ENCODE measurements at places on chromosomes 5 and 9.

GRCh38 chr9:111659691-111660090, 1.7 kb upstream of the GNG10 start:
- no peak for DNase-seq

GRCh38 chr5:118236108-118236849, 752.1 kb downstream of the DTWD2 start:
- DNase-seq = no peak

- no peak for DNase-seq
Measured at GRCh38 chr5:124199893-124200292, 546.5 kb downstream of the ZNF608 start.

- no peak for DNase-seq
Measured at GRCh38 chr5:3218916-3219650, 376.5 kb upstream of the IRX1 start.

DNA sequence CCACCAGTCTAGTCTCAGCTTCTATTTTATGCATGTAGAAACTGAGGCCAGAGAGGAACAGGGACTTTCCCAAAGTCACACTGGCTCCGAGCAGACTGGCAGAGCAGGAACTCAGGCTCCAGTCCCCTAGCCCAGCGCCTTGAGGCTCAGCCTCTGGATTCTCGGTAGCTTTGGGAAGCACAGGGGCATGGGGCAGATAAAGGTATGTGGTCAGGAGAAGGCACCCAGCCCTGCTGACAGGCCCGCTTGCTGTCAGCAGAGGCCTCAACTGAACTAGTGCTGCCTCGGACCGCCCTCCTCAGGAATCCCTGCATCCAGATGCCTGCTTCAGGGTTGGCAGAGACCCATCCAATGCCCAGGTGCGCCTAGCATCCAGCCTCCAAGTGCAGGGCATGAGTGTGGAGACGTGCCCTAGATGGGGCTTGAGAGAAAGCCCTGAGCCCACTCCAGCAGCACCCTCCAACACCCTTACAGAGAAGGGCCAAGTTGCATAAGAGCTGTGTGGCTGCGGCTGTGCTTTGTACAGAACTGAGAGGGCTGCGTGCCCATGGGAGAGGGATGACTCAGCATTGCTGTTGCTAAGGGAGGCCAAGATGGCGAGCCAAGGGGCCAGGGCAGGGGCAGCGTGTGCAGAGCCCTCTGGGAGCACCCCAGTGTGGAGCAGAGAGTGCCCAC, 168.6 kb downstream of the MACROH2A1 start:
- peak; percentile 48 for DNase-seq

- no peak for DNase-seq
Measured at GRCh38 chr9:123341816-123342215, 14.2 kb upstream of the CRB2 start.

GRCh38 chr9:35683323-35683722, 6.4 kb downstream of the TPM2 start:
- DNase-seq = no peak

DNA sequence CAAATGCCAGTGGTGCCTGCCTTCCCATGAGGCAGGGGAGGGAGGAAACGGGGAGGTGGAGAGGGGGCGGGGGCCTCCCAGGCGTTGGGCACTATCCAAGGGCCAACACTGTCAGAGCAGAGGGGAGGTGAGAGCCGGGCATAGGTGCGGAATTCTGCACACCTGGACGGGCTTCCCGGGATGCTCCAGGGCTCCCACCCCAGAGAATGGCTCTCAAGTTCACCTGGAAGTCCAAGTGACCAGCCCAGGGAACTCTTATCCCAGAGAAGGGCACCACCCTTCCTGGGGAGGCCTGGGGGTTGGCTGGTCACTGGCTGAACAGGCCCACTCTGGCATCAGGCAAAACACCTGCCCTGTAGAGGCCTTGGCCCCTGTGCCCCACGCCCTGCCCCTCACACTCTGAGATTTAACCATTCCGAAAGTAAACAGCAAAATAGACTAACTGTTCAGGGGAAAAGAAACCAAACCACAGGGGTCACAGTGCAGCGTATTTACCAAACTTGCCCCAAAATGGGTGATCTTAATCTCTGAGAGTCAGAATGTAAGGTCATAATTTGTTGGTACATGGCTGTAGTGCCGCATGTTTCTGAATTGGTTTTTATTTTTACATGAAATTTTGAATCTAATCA, 2.7 kb downstream of the CSF2 start:
- no peak for DNase-seq

DNA sequence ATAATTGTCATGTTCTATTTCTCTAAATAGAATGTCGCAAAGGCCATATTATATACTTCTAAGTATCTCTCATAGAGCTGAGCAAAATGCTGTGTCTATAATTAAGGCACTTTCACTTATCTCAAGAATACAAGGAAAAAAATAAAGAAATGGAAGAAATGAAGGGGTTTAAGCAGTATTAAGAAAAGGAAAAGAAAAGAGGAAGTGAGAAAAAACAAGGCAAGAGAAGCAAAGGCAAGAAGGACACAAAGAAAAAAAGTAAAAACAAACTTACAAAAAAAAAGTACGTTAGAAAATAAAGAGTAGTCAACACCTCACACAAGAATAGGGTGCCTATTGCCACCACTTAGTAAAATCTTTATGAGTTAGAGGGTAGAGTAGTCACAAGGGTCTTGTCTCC, 506.2 kb downstream of the GABRG2 start:
- no peak for DNase-seq

DNA sequence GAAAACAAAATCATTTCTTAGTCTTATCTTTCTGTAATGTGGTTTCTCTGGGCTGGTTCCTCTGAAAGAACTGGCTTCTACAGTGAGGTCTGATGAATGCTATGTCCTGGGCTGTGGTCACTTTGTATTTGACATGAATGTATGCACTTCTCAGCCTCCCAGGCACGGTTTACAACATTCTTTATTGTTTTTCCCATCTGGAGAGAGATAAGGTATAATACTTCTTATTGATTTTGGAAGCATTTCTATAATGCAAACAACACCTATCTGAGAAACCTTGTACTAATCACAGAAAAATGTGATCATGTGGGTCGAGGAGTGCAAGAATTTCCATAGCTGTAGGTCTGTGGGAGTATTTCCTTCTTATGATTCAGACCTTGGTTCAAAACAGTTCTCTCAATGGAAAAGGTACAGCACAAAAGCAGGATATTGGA, 46.9 kb downstream of the ACTBL2 start:
- DNase-seq = peak; percentile 96

GRCh38 chr5:93545872-93546271, 35.1 kb downstream of the NR2F1-AS1 start:
- no peak for DNase-seq

- DNase-seq = peak; percentile 90
Measured at GRCh38 chr5:38329132-38329715, 70.9 kb downstream of the EGFLAM start.

GRCh38 chr5:5100635-5101034, 39.5 kb upstream of the ADAMTS16 start:
- no peak for DNase-seq

- DNase-seq = peak; percentile 27
Measured at GRCh38 chr9:109411798-109412352, 86.2 kb downstream of the PTPN3 start.

- DNase-seq = peak; percentile 29
Measured at GRCh38 chr9:38622288-38622674, 1.9 kb upstream of the ANKRD18A start.

DNA sequence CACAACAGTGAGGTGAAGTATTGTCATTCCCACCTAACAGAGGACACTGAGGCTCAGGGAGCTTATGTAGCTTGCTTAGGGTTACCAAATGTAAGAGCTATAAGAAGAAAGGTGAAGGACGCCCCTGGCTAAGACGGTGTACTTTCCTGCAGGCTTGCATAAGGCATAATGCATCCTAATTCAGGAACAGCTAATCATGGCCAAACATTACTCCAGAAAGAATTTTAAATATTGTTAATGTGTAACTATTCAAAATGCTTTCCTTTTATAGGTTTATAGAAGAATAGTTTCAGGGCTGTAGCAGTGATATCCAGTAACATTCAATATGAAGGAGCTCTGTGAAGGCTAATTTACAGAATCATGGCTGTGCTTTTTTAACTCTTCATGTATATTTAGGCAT, 479.1 kb downstream of the BNC2 start:
- peak; percentile 76 for DNase-seq

GRCh38 chr9:117696154-117696553, 8.0 kb upstream of the TLR4 start:
- peak; percentile 70 for DNase-seq

DNA sequence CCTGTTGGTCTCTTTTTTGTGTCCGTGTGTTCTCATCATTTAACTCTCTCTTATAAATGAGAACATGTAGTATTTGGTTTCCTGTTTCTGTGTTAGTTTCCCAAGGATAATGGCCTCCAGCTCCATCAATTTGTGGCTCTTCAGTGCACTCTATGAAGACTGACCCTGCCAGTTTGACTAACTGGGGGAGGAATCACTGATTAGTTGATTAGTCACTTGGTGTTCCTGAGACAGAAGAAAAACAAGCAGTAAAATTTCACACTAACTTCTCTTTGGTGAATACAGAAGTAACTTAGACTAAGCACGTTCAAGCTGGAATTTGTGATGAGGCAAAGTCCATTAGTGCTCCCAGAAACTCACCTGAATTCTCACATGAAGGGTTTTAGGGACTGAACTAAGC, 495.8 kb upstream of the RORB start:
- peak; percentile 58 for DNase-seq

DNA sequence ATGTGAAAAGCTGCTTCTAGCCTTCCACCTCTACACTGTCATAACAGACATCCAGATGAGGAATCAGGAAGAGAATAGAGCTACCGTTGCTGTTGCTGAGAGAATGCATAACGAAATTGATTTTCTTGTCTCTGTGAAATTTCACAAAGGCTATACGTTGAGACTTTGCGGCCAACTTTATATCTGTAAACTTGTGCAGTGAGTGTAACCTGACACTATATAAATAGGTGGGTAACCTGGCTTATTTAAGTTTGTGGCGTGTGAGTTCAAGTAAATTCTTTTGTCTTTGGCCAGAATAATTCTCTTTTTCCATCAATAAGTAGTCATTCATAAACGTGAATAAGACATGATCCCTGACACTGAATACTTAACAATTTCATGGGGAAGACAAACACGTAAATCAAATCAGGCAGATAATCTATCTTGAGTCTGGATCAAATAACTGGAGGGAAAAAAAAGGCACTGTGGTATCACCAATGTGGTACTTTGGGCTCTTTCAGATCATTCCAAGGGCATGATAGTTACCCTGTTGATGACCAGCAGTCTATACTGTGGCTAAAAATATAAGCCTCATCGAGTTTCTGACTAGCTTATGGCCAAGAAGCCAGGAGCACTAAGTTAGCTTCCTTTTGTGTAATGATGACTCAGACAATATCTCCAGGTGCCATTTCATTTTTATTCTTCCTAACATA, 98.2 kb upstream of the RASA1 start:
- DNase-seq = no peak

DNA sequence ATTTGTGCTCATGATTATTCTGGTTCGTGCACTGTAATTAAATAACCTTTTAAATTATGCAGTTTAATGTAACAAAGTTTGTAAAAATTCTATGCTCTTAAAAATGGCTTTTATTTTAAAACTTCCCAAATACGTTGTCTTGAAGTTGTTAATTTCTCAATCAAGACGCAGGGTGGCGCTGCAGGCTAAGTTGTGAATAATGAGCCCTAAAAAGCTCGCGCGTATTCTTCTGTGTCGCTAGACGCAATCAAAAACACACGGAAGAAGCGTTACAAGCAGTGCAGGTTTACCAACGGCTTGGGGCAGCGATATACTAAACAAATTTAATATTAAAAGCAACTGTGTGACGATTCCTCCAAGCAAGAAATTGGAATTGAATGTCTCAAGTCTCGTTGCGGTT, at the start of gene PCDHB4:
Gene PCDHB4 (plus strand): TSS at position 256 of the 400 bp plus-strand sequence. CDS start 181 bp downstream, outside the sequence.
- no peak for DNase-seq

DNA sequence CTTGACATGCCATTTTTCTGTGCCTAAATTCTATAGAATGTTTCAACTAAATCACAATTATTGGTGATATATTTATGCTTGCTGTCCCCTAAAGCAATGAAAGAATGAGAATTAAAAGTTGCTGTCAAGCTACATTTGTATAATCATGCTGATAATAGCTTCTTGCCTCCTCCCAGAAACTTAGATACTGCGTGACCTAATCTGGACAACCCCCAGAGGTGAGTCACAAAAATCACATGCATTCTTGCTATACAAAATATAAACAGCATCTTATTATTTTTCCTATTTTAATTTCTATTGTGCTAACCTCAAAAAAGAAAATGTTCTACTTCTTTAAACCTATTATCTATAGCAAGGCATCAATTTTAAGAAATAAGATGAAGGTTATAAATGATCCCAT, 995.8 kb upstream of the ACO1 start:
- DNase-seq = no peak

DNA sequence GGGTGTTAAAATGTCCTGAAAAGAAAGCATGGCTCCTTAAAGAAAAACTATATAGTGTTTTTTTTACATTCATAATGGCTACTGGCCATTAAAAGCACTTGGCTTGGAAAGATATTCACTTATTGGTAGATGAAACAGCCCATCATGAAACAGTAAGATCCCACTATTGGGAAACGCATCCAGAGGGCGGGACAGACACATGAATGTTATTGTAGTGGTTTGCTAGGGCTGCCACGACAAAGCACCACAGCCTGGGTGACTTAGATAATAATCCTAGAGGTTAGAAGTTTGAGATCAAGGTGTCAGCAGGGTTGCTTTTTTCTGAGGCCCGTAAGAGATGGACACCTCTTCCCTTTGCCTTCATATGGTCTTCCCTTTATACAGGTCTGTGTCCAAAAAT, 139.4 kb upstream of the ANKH start:
- DNase-seq = no peak

DNA sequence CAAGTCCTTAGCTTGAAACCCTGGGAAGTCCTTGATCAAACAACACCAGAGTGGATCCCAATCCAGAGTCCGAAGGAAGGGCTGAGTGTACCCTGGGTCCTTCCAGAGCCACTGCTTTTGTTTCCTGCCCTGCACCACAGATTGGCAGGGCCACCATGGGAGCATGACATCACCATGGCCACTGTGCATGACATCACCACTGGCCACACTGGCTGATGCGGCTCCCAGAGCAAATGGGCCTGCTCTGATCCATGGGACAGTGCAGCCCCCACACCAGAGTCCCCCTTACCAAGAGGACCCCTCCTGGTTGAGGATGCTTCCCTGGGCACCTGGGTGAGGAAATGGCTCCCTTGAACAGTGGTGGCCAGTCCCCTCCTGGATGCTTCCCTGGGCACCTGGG, 9.9 kb downstream of the SLC6A3 start:
- no peak for DNase-seq

DNA sequence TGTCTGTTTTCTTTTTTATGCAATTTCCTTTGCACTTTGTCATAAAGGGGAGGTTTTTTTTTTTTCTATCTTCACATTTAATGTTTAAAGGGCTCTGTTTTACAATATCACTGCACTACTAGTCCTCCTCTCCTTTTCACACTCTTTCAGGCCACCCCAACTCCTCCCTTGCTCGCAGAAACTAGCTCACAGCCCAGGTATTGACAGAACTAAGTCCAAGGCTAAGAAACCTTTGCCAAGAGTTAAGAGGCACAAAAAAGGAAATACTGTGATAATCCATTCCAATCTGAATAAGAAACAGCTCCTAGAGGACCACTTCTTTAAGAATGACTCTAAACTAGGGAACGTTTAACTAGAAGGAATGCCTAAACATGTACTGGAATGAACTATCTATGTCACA, 1.1 kb upstream of the FGF10 start:
- no peak for DNase-seq

- peak; percentile 81 for DNase-seq
Measured at GRCh38 chr9:111099199-111100008, 61.1 kb upstream of the LPAR1 start.

- peak; percentile 37 for DNase-seq
Measured at GRCh38 chr9:21559402-21560280, 77.5 kb upstream of the IFNE start.

- DNase-seq = peak; percentile 72
Measured at GRCh38 chr5:45205403-45205961, 396.7 kb downstream of the MRPS30 start.

GRCh38 chr9:99595796-99596195, 225.9 kb upstream of the NR4A3 start:
- DNase-seq = no peak

All from renal cortical epithelial cell (primary cell).